Right lung (tissue), 10 donors: ENCODE measurements at places on chromosomes 1 and 21. TPM values are rescaled to one million over a fixed set of nuclear protein-coding genes. Genes with fewer than 3 reads are reported as not detected.

DNA sequence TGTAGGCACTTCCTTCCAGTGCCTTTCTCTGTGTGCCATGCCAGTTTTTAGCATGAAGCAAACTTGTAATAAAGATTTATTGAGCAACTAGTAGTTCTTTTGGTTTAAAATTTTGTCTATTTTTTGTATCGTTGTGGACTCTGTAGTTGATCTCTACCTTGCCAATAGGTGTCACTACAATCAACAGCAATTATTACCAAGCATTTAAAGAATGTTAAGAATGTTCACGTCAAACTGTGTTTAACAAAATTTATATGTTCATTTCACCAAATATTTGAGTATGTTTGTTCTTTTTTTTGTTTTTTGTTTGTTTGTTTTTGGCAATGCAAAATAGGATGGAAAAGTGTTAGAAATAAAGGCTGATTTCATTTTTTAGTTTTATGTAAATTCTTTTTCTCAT, 208.1 kb downstream of the PATJ start:
- DNase-seq: no peak

The CD48 gene
- 6.1 TPM for polyA plus RNA-seq

DNA sequence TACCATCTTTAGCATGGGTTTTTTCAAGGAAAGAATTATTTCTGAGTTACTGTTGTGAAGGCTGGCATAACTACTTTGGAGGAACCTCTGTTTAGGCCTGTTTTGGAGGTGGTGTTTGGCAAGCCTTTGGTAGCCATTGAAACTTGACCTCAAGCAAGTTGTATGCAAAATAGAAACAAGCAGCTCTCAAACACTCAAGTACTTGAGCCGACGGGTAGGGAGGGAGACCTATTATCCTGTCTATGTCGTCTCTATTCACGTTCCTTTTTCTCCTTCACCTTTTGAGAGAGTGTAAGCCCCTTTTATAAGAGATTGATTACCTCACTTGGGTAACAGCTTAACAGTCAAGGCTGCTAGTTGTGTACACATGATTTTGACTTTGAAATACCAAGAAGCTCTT, 878.3 kb upstream of the CXADR start:
- no peak for DNase-seq

- DNase-seq: no peak
Observed at GRCh38 chr1:177880339-177880891, 89.4 kb downstream of the SEC16B start.

DNA sequence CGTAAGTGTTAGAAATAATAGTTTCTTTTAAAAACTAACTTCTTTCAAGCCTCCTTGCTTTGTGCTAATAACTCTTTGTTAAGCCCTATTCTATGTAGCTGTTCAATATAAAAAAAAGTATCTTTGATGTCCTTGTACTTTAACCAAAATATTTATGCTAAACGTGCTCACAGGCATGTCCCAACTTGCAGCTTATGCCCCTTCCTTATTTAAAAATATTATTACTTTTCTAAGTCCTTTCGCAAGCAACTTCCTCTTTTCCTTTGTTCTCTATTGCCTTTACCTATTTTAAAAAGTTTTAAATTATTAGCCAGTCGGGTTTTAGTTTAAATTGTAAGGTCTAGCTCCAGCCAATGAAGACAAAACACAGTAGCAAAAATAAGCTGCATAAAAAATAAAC, 43.4 kb upstream of the NBPF3 start:
- DNase-seq: no peak

The TMCO4 gene
- polyA plus RNA-seq: 15.7 TPM

DNA sequence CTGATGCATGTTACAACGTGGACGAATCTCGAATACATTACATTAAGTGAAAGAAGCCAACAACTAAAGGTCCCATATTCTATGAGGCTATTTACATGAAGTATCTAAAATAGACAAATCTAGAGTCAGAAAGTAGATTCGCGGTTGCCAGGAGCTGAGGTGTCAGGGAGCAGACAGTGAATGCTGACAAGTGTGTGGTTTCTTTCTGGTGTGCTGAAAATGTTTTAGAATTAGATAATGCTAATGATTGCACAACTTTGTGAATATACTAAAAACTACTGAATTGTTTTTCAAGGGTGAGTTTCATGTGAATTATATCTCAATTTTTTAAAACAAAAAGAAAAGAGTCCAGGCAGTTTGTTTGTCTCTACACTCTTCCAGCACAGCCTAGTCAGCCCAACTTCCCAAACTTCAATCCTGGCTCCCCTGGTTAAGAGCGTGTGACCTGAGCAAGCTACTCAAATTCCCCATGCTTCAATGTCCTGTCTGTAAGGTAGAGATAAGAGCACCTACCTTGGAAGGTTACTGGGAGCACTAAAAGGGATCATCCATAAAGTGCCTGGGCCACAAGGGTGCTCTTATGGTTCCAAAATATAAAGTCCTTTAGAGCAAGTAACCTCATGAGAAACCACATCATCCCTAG, 20.9 kb downstream of the HLCS start:
- no peak for DNase-seq

The DIRAS3 gene
- 2.8 TPM for polyA plus RNA-seq

- DNase-seq: no peak
Observed at GRCh38 chr1:17393230-17393629, 21.2 kb downstream of the PADI6 start.

GRCh38 chr1:47991187-47991586, 6.0 kb downstream of the TRABD2B start:
- no peak for DNase-seq

- DNase-seq: no peak
Observed at GRCh38 chr1:216924732-216925131, 201.5 kb upstream of the ESRRG start.

DNA sequence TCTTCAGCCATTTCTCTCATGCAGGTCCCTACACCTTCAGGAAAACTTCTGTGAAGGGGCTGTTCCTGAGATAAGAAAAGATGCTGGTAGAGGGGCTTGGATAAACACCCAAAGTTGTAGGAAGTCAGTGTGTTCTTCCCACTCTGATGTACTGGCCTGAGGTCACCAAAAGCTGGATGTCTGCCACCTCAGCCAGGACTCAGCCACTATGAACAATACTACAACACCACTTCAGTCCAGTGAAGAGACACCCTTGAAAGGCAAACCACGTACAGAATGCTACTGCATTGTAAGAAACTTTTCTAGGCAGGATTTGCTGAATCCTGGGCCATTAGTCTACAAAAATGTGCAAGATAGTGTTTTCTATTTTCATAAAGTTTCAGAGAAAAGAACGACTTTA, 2.4 kb downstream of the PTPN14 start:
- DNase-seq: no peak

- DNase-seq: no peak
Observed at GRCh38 chr1:56287721-56288120, 291.6 kb downstream of the PLPP3 start.

GRCh38 chr1:42943166-42943565, 15.5 kb downstream of the SLC2A1 start:
- no peak for DNase-seq

GRCh38 chr1:88509379-88509778, 174.7 kb upstream of the PKN2 start:
- DNase-seq: no peak

DNA sequence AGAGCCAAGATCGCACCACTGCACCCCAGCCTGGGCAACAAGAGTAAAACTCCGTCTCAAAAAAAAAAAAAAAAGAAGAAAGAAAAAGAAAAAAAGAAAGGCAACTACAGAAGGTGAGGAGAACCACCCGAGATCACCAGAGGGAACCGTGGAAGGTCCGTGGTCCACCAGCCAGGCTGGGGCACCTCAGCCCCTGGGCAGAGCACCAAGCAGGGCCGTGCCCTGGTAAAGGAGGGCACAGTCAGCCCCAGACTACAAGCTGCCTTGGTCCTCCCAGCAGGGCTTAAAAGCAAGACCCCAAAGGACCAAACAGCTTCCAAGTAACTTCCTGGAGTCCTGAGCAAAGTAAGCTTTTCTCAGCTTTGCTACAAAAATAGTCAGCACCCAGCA, 8.8 kb upstream of the SAMD11 start:
- DNase-seq: no peak

The PYGO2 gene
- 32.9 TPM for polyA plus RNA-seq

DNA sequence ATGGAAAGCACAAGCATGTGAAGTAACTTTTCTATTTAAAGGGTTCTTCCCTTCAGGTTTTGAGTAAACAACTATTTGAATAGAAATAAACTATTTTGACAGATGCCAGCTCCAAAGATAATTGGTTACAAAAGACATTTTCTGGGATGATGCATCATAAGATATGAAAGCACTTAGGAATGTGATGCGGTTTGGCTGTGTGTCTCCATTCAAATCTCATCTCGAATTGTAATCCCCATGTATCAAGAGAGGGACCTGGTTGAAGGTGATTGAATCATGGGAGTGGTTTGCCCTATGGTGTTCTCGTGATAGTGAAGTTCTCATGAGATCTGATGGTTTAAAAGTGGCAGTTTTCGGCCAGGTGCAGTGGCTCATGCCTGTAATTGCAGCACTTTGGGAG, 6.4 kb downstream of the DISP1 start:
- DNase-seq: no peak

The XCL1 gene
- polyA plus RNA-seq: 0.25 TPM

The CR1 gene
- polyA plus RNA-seq: 0.73 TPM
